ENCODE measurements at places on chromosomes 6 and 20. TPM values are rescaled to one million over a fixed set of nuclear protein-coding genes. Genes with fewer than 3 reads are reported as not detected.

GRCh38 chr6:113574147-113574546, 283.0 kb upstream of the MARCKS start:
- H3K36me3 ChIP-seq, result no peaks in the 10 kb centered on the region
- no peak overlapping the region for H3K4me3 ChIP-seq
- H3K27me3 ChIP-seq, result no peaks in the 10 kb centered on the region
- H3K4me1 ChIP-seq, result peaks cover 17% of the 10 kb centered on the region

- no peak overlapping the region for H3K4me3 ChIP-seq
- H3K36me3 ChIP-seq, result no peaks in the 10 kb centered on the region
- H3K27me3 ChIP-seq, result no peaks in the 10 kb centered on the region
- H3K4me1 ChIP-seq, result peaks cover 29% of the 10 kb centered on the region
- no peak for DNase-seq
- no peak overlapping the region for H3K27ac ChIP-seq
These were observed 8.9 kb downstream of the ITPR3 start for GRCh38 chr6:33630014-33630413.

- H3K36me3 ChIP-seq, result no peaks in the 10 kb centered on the region
- H3K4me3 ChIP-seq, result no peak overlapping the region
- no peak for DNase-seq
- H3K4me1 ChIP-seq, result no peaks in the 10 kb centered on the region
- no peaks in the 10 kb centered on the region for H3K27me3 ChIP-seq
These were observed 53.3 kb downstream of the CAP2 start for GRCh38 chr6:17446713-17447112.

- H3K27me3 ChIP-seq, result no peaks in the 10 kb centered on the region
- no peaks in the 10 kb centered on the region for H3K4me1 ChIP-seq
- no peak overlapping the region for H3K27ac ChIP-seq
- no peak overlapping the region for H3K4me3 ChIP-seq
- DNase-seq, result no peak
- no peaks in the 10 kb centered on the region for H3K36me3 ChIP-seq
These were observed 289.7 kb upstream of the RNF24 start for GRCh38 chr20:4305091-4305490.

Gene COL21A1
- total RNA-seq, result 8.3 TPM

Gene MUC21
- not detected for total RNA-seq

DNA sequence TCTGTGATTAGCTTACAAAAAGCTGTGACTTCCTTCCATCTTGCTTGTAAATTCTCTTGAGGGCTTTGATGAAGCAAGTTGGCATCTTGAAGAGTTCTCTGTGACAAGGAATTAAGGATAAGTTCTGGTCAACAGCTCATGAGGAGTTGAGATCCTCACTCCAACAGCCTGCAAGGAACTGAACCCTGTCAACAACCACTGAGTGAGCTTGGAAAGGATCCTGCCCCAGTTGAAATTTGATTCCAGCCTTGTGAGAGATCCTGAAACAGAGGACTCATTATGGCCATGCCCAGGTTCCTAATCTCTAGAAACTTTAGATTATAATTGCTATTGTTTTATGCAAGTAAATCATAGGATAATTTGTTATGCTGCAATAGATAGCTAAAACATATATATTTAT, 133.7 kb downstream of the PTCHD4 start:
- no peaks in the 10 kb centered on the region for H3K36me3 ChIP-seq
- H3K4me3 ChIP-seq, result no peak overlapping the region
- H3K4me1 ChIP-seq, result no peaks in the 10 kb centered on the region
- H3K27ac ChIP-seq, result no peak overlapping the region

Gene PRSS35
- 0.29 TPM for total RNA-seq

Gene NR2E1
- not detected for total RNA-seq

Gene GRM1
- total RNA-seq, result 0.19 TPM

DNA sequence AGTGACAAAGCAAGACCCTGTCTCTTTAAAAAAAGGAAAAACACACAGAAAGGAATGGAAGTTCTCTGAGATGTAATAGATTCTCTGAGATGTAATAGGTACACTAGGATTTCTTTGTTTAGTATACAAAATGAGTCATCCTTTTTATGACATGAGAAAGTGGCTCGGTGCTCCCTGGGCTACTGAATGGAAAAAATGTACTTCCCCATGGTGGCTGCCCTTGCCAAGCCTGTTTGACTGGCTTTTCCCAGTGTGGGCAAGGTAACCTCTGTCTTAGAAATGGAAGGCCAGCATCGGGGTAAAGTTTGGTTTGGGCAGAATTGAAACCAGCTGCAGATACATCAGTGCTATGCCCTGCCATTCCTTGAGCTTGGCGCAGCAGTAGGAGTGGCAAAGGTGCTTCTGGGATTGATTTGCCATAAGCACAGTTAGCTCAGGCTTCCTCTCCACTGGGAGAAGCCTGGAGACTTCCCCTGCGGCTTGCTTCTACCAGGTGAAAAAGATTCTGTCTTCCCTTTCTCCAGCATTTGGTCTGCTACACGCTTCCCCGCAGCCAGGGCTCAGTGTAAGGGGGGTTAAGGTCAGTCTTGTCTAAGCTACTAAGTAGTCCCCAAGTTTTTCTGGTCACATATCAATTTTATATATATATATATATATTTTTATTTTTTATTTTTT, 24.5 kb downstream of the ARFGEF2 start:
- H3K27me3 ChIP-seq, result no peaks in the 10 kb centered on the region
- no peak overlapping the region for H3K4me3 ChIP-seq
- DNase-seq, result no peak
- H3K27ac ChIP-seq, result no peak overlapping the region
- H3K36me3 ChIP-seq, result peaks cover 7% of the 10 kb centered on the region
- H3K4me1 ChIP-seq, result peaks cover 9% of the 10 kb centered on the region

DNA sequence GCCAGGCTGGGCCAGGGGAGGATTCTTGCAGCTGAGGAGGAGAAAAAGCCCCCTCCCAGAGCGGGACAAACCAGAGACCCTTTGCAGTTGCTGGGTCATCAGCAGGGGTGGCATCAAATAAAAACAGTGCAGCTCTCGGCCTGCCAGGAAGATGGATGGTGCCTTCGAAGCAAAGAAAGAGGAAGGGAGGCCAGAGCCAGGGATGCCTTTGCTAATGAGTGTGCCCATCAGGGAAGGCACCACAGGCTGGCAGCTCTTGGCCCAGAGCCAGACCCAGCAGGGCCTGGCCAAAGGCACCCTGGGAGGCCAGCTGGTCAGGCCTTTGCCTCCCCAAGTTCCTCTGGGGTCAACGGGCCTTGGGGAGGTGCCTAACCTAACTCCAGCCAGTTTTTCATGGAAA, 26.3 kb upstream of the ZNF318 start:
- no peaks in the 10 kb centered on the region for H3K4me1 ChIP-seq
- no peak overlapping the region for H3K4me3 ChIP-seq
- H3K36me3 ChIP-seq, result no peaks in the 10 kb centered on the region
- no peaks in the 10 kb centered on the region for H3K27me3 ChIP-seq

DNA sequence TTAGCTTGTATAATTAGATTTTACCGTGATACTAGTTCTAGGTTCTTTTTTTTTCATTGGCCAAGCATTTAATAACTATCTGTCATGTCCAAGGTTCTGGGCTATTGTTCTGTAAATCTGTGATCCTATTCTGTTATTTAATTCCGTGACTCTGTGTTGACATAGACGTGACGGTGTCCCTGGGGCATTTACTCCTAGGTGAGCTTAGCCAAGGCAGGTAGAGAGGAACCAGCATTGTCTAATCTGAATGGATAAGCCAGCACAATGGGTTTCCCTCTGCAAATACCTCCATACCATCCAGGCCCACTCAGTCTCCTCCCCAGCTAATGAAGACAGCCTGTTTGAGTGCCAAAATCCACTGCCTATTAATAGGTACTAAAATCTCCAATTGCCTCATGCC, 8.9 kb upstream of the CDSN start:
- no peak for DNase-seq
- H3K4me3 ChIP-seq, result no peak overlapping the region
- H3K27me3 ChIP-seq, result no peaks in the 10 kb centered on the region
- H3K27ac ChIP-seq, result no peak overlapping the region
- H3K36me3 ChIP-seq, result no peaks in the 10 kb centered on the region

GRCh38 chr20:41054847-41055230, 26.2 kb downstream of the TOP1 start:
- no peak for DNase-seq
- H3K36me3 ChIP-seq, result no peaks in the 10 kb centered on the region
- H3K4me3 ChIP-seq, result no peak overlapping the region
- H3K4me1 ChIP-seq, result peaks cover 85% of the 10 kb centered on the region

DNA sequence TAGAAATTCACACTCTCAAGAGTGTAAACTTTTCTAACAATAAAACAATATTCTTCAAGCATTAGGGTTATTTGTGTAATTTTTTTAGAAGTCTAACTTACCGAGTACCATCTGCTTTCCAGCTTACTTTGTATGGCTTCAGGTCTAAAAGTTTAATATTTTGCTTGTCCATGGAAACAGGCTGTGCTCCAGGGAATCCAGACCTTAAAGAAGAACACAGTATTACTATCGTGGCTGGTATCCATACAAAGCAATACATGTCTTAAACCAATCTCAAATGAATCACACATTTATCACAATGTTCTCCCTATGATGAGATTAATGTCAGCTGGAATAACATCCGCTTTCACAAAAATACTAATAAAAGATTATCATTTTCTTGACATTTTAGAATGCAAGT, 73.0 kb downstream of the RNGTT start:
- DNase-seq, result no peak
- peaks cover 4% of the 10 kb centered on the region for H3K36me3 ChIP-seq
- no peaks in the 10 kb centered on the region for H3K4me1 ChIP-seq
- H3K27me3 ChIP-seq, result no peaks in the 10 kb centered on the region
- H3K4me3 ChIP-seq, result no peak overlapping the region

DNA sequence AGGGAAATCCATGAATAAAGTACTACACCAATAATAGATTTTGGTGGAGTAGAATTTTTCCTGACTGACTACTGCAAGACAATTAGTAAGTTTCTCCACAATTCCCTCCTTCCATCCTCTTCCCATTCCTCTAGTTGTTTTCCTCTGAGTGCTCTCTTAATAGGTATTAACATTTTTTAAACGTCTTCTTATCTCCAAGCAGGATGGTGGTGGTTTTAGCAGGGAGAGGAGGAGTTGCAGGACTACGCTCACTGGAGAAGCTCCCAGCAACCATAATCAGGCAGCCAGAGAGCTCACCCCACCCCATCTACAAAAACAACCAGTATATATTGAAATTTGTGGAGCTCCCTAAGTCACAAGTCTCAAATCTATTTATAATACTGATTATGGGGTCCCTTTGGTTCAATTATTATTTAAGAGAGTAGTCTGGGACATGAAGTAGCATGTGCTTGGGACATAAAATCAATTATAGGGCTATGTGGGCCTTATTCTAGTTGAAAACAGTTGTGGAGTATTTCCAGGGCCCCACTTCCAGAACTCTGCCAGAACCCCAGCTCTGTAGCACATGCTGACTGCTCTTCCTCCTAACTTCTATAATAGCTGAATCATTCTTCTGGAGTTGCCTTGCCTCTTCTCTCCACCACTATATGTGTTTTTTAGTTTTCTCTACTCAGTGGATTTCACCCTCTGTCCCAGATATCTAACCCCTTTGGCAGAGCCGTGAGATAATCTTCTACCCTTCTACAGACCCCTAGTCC, 49.8 kb downstream of the MYB start:
- no peak overlapping the region for H3K4me3 ChIP-seq
- H3K27me3 ChIP-seq, result no peaks in the 10 kb centered on the region
- H3K4me1 ChIP-seq, result peaks cover 6% of the 10 kb centered on the region
- no peak overlapping the region for H3K27ac ChIP-seq
- no peak for DNase-seq

DNA sequence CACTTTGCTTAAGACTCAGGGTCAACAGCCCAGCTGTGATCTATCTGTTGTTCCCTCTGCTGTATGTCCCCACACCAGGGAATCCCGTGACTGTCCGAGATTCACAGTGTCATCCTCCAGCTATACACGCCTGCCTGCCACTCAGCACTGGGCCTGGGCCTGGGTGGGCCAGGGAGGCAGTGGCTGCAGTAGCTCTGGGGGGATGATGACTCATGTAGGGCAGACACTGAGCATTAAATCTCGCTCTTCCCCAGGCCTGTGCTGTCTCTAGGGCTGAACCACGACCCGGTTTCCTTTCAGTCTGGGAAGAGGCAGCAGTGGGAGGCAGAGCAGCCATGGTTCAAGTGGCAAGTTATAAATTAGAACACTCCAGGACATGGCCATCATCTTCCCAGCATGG, 173.9 kb downstream of the LRFN2 start:
- H3K27me3 ChIP-seq, result peaks cover 5% of the 10 kb centered on the region
- no peak for DNase-seq
- no peak overlapping the region for H3K27ac ChIP-seq
- H3K4me1 ChIP-seq, result peaks cover 8% of the 10 kb centered on the region
- H3K4me3 ChIP-seq, result no peak overlapping the region

Gene MTO1
- 15.2 TPM for total RNA-seq

Gene BHLHE23
- total RNA-seq, result not detected

GRCh38 chr6:17504005-17504404, 96.1 kb upstream of the FAM8A1 start:
- H3K27ac ChIP-seq, result no peak overlapping the region
- no peaks in the 10 kb centered on the region for H3K36me3 ChIP-seq

Gene TMX4
- 63.1 TPM for total RNA-seq

- no peak overlapping the region for H3K27ac ChIP-seq
- no peak overlapping the region for H3K4me3 ChIP-seq
- no peak for DNase-seq
- H3K36me3 ChIP-seq, result no peaks in the 10 kb centered on the region
- H3K4me1 ChIP-seq, result peaks cover 45% of the 10 kb centered on the region
- no peaks in the 10 kb centered on the region for H3K27me3 ChIP-seq
These were observed 11.7 kb downstream of the PARD6B start for GRCh38 chr20:50743087-50743486.

DNA sequence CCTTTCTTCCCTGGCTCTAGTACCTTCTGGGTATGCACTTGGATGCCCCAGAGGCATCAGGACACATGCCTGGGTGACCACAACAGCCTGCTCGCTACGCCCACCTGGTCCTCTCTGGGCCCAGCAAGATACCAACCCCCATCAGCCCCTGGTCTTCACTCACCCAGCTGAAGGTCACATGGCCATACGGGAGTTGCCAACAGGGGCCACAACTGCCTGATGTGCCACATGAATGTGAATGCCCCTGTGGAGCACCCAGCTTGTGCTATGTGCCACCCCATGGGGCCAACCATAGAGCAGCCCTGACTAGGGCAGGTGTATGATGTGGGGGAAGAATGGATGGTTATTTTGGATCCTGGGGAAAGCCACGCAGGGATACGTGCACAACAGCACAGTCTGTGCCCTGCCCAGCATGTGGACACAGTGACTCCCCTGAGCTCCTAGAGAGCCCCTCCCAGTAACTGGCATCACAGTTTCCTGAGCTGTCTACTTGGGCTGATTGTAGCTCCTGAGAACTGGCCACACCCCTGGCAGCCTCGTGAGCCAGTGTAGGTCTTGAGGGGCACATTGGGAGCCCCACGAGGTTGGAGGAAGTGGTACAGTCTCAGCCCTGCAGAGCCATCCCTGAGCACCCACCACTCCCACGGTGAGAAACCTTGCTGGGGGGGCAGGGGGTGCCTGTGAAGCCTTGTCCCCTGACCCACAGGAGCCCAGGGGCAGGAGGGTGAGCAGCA, 10.5 kb upstream of the PCMTD2 start:
- no peaks in the 10 kb centered on the region for H3K36me3 ChIP-seq
- no peak overlapping the region for H3K4me3 ChIP-seq
- no peak for DNase-seq
- no peaks in the 10 kb centered on the region for H3K4me1 ChIP-seq
- H3K27me3 ChIP-seq, result no peaks in the 10 kb centered on the region
